H7 (cell line): ENCODE measurements at places on chromosomes 7 and 10. TPM values are rescaled to one million over a fixed set of nuclear protein-coding genes. Genes with fewer than 3 reads are reported as not detected.

DNA sequence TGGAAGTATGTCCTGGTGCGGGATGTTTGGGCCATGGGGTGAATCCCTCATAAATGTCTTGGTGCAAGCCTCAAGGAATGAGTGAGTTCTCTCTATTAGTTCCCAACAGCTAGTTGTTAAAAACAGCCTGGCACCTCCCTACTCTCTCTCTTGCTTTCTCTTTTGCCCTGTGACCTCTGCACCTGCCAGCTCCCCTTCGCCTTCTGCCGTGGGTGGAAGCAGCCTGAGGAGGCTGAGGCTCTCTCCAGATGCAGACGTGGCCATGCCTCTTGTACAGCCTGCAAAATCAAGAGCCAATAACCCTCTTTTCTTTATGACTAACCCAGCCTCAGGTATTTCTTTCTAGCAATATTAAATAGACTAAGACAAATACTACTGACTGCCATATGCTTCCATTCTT lies 210.3 kb downstream of the POM121L12 start:
- DNase-seq: no peak

DNA sequence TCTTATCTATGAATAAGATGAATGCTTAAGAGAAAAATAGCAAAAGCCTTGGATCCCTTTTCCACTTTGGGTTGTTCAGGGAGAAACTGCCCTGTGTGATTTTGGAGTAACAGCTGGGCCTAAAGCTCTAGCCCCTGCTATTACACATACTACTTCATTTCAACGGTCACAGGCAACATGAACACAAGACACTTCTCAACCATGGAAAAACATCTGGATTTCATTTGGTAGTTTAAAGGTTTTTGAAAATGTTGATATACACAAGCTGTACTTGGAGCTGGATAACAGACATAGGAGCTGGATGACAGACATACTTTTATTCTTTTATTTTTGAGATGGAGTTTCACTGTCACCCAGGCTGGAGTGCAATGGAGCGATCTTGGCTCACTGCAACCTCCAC lies 2.7 kb upstream of the CHUK start:
- DNase-seq: no peak

- no peak for DNase-seq
Observed at GRCh38 chr7:18553605-18554003, 58.1 kb downstream of the HDAC9 start.

Gene PNLIP
- not detected in 2 replicates for total RNA-seq

DNA sequence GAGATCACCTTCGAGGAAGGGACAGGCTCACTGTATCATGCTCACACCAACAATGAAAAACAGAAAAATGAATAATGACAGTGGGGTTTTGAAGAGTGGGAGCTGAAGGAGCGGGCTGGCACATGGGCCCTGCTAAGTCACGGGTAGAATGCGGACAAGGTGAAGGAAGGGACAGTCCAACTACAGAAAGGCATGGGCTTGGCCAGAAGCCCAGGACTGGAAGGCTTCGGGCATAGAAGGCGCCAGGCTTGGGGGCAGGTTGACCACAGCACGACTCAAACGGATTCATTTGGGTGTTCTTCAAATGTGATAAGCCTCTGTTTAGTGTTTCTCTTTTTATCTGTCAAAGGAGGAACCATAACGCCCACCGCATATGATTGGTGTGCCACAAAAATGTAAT lies 509.5 kb downstream of the CCSER2 start:
- DNase-seq: no peak

DNA sequence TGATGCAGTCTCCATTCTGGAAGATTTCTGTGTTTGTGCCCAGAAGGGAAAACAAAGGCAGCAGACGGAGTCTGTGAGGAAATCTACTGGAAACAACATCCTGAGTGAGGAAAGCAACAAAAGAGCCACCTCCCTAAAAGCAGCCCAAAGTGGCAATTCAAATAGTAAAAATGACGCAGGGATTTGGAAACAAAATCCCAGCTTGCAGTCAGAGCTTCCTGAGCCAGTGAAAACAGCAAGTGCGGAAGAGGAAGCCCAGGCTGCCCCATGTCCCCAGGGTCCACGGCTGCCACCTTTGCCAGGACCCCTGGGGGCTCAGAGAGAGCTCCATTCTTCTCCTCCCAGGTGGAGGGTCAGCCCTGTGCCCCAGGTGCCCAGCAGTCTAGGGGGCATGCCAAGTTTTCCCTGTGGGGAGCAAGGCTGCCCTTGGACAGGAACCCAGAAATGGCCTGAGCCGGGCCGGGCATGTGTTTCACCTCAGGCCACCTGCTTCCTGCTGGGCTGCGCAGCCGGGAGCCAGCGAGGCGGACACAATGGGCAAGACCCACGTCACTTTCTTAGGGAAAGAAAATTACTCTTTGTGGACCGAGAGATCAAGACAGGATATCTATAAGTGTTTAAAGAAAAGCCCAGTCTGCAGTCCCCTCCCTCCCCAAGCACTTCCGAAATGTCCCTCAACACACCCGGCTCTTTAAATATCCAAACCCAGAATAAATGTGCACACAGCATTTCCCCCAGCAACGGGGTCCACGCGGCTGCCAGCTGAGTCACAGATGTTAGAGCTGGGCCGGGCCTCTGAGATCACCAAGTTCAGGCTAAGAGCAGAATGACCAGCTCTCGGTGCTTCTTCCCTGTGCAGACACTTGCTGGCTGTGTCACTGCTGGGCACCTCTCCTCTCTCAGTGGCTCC lies 231.1 kb downstream of the ARHGAP12 start:
- DNase-seq: no peak

GRCh38 chr7:34036972-34037792 lies 131.8 kb downstream of the BMPER start:
- no peak for DNase-seq

Gene EPHA1
- total RNA-seq: 176 and 189 TPM in 2 replicates

DNA sequence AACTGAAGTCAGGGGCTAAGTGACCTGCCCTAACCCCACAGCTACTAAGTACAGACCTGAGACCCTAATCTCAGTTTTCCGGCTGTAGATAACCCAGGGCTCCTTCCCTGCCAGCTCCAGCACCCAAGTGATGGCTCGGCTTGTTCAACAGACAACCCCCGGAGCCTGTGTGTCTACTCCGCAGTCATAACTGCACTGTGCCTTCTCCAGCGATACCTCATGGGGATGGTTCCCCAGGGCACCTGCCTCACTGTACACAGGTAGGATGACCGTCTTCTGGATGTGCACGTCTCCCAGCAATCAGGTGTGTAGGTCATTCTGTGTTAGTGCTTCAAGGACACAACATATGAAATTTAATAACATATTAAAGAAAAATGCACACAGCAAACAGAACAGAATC lies 37.1 kb downstream of the CPXM2 start:
- DNase-seq: no peak

DNA sequence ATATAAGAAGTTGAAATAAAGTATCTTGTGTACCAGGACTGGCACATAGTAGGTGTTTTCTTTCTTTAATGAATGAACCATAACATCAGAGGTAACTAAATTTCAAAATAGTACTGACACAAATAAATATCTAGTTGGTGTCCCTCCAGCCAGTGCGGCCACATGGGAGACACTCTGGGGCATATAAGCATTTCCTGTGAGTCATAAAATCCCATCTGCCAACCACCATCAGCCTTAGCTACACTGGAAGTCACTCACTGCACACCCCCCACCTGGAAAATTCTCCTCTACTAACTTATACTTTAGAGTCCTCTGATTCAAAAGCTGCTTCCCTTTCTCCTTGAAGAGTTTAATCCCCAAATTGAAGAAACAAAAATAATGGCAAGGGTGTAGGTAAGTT lies 32.5 kb downstream of the DYDC1 start:
- no peak for DNase-seq

Gene DNA2
- 39.4 and 48.0 TPM in 2 replicates for total RNA-seq

Gene CFAP46
- 0.59 and 0.70 TPM in 2 replicates for total RNA-seq
